ENCODE measurements at places on chromosomes 12 and 14.

DNA sequence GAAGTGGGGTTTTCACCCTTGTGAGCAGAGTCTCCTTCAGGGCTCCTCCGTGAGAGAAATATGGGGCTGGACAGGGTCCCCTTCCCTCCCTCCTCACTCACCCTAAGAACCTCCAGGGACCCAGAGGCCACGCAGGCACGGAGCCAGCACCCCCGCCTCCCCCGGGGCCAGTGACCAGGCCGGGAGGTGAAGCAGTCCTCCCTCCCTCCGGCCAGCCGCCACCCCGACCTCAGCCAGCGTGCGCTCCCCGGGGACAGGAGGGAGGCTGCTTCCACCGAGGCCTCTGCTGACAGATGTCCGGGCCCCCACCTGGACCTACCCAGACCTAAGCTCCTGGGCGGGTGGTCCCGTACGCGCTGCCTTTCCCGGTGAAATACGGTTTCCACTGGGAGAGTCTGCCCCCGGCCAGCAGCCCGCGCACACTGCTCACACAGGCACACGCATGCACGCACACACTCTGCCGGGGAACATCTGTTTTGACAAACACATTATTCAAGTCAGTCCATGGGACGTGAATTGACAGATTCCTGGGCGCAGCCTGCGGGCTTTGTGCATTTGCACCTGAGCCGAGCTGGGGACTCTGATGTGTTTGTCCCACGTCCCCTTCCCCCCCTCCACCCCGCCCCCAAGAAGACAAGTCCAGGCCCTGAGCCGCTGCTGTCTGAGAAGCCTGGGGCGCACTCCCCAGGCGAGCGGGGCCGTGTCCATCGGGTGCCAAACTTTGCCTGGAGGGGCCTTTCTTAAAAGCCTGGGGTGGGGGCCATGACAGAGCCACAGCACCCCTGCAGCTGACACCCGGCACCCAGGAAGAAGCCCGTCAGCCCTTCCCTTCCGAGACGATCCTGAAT, 725 bp downstream of the RIMBP2 start:
- no peak for DNase-seq

- DNase-seq, result no peak
Observed at GRCh38 chr12:6084969-6085450, 39.5 kb downstream of the VWF start.

DNA sequence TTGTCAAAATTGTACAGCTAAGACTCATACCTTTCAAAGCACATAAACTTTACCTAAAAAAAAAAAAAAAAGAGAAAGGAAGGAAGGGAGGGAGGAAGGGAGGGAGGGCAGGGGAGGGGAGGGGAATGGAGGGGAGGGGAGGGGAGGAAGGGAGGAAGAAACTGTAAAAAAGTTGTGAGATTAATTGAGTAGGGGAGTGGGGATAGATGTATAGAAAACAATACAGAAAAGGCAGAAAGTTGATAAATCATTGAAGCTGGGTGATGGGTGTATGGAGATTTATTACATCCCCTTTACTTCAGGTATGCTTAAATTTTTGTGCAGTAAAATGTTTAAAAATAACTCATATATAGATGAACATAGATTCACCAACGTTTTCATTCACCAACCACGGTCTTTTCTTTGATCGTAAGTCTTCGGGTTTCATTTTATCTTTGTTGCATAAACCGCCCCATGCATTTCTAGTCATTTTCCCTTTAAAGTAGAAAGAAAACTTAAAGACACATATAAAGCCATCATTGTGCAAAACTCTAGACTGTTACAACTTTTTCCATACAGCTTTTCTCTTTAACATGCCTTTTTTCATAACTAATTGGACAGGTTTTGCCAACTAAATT, 191.2 kb upstream of the KRR1 start:
- no peak for DNase-seq

DNA sequence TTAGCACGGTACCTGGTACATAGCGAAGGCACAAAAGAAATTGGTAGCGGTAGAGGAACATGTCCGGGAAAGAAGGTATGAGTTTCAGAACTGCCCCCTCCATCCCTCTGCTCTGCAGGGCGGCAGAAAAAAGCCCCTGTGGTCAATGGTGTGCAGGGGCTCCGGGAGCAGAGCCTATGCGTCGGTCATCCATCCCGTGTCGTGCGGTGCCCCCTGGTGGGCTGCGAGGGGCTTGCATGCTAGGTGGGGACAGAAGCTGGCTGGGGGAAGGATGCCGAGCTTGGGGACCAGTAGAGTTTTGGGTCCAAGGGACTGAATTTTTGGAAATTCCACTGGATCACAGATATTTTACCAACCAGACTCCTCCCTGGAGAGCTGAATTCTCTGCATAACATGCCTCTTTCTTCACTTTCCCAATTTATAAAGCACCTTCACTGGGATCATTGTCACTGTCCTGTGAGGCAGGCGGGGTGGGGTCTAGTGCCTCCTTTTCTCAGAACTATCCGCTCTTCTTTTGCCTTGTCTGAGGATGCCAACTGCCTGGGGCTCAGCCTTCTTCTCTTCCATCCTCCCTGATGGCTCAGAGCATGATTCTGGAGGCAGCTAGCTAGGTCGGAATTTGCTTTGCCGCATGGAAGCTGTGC, 148.7 kb downstream of the SMOC1 start:
- peak; percentile 93 for DNase-seq

DNA sequence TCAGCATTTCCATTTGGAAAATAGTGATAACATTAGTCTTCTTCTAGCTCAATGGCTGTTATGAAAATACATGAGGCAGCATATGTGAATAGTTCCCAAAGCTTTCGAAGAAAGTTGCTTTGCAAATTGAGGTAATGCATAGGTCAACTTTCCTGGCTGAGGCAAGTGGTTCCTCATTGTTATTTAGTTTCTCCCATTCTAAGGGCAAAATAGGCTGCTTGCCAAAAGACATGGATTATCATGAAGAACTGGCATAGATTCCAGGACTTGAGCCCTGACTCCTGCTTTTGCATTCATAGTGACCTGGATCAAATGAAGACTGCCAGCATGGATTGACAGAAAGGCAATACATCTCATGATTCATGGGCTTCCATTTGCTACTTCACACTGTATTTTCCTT, 35.7 kb downstream of the LRFN5 start:
- no peak for DNase-seq

GRCh38 chr12:19683178-19683927, 244.1 kb downstream of the AEBP2 start:
- DNase-seq, result no peak

DNA sequence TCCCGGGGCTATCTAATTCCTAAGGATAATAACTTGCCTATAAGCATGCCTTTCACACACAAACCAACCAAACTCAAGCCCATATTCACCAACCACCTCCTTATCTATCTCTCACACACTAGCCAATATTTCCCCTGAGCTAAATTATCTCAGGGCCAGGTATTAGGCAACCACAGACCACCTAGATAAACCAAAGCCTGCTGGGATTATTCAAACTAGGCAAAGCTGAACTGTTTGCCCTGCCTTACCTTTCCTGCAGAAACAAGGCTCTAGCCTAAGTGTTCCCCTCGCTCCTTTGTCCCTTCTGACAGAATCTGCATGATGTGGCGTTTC, 114.7 kb upstream of the EEA1 start:
- no peak for DNase-seq

- DNase-seq, result no peak
Observed at GRCh38 chr12:108629151-108629550, 4.5 kb downstream of the SELPLG start.

- no peak for DNase-seq
Observed at GRCh38 chr12:112555621-112556233, 137.0 kb downstream of the PTPN11 start.

- no peak for DNase-seq
Observed at GRCh38 chr14:97506626-97507025, 709.4 kb downstream of the VRK1 start.

- DNase-seq, result peak; percentile 35
Observed at GRCh38 chr12:108856428-108857157, 790 bp downstream of the SSH1 start.

DNA sequence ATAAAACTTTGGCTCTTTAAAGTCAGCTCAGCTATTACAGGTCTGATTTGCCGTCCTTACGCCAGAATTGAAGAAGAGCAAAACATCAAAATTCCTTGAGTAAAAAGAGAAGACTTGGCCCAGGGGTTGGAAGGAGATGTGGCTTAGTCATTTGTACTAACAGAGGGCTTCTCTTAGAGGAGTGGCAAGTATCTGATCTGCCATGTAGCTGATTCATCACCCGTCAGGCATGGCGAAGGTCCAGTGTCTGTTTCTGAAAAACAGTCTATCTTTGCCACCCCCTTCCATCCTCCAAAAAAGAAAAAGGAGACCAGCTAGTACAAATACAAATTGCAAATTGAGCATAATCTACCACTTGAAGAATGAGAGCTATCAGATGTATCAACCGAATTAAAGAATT, 91.9 kb downstream of the RAD52 start:
- no peak for DNase-seq

- DNase-seq, result no peak
Observed at GRCh38 chr14:51367600-51367931, 127.5 kb downstream of the TMX1 start.

DNA sequence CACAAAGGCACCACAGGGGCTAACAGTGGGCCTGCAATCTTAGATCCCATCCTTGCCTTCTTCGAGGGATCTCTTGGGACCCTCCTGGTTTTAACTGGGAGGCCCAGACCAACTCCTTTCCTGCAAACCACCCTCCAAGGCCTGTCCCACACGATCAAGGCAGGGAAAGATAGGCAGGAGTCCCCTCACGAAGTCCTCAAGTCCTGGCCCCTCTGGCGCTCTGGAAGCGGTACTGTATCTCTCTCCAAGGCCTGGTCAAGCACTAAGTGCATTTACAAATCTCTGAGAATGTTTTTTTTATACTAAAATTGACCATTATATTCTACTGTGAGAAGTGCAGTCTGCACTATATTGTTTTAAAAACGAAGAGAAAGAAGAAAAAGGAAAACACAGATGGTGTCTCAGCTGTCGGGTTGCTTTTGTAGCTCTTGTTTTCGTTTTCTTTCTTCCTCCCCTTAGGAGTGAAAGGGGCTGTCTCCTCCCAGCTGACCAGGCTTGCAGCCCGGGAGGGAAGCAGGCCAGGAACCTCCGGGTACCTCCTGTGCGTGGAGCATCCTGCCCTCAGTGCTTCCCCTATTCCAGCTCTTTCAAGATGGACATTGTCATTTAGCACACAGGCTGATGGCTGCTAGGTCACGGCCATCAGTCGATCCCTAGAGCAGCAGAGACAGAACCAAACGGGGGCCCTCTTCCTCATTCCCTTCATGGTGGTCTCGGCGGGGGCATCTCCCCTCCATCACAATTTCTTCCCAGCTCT, 56.7 kb downstream of the FAM222A start:
- DNase-seq, result no peak

GRCh38 chr12:50635364-50635763, 128.5 kb upstream of the ATF1 start:
- no peak for DNase-seq

DNA sequence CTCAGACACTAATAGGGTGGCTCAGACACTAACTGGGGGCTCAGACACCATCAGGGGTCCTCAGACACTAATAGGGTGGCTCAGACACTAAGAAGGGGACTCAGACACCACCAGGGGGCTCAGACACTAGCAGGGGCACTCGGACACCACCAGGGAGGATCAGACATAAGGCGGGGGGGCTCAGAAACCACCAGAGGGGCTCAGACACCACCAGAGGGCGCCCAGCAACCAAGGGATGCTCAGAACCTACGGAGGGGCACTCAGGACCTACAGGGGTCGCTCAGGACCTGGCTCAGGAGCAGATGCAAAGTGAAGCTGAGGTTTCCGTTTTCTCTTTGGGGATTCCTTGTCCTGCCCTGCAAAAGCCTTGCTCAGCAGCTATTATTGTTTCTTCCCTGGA, 448.5 kb downstream of the TMEM121 start:
- DNase-seq, result no peak

DNA sequence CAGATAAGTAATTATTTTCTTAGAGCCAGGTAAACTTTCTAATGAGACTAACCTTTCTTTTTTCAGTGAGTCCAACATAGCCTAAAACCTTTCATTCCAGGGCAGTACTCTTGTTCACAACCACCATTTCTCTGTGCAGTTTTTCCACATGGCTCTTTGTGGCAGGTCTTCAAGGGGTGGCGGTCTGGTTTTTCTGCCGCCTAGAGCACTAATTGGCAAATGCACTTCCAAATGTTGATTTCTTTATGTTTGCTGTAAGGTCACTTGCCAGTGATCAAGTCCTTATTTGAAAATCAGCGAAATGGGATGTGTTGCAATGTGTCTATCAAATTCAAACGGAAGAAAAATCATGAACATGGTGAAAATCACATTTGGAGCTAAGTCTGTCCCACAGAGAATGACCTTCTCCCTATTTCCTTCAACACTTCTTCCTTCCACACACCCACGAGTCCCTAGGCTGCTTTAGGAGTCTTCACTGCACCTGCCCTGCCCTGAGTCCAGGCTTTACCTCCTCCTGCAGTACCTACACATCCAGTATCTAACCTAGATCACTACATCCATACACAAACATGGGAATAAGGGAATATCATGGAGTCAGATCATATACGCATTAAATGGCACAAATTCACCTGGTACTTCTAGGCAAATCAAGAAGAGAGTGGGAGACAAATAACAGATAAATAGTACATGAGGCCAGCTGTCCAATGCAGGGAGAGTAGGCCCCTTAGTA, 1.9 kb downstream of the SRGAP1 start:
- no peak for DNase-seq

GRCh38 chr12:55636116-55636655, 506 bp upstream of the OR10P1 start:
- DNase-seq, result no peak

DNA sequence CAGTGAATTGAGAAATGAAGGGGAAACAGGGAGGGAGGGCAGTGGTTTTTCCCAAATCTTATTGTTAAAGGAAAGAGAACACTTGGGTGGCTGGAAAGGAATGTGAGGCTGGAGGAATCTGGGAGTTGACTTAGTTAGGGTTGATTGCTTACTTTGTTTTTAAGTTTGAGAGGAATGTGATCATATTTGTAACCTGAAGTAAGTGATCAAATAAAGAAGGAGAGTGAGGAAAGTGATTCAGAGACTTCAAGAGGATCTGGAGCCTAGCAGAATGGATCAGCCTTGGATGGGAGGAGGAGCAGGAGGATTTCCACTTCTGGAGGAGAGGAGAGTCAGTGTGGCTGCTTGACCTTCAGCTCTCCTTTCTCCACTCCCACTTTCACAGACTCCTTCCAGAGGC, 6.0 kb upstream of the LRP6 start:
- no peak for DNase-seq

DNA sequence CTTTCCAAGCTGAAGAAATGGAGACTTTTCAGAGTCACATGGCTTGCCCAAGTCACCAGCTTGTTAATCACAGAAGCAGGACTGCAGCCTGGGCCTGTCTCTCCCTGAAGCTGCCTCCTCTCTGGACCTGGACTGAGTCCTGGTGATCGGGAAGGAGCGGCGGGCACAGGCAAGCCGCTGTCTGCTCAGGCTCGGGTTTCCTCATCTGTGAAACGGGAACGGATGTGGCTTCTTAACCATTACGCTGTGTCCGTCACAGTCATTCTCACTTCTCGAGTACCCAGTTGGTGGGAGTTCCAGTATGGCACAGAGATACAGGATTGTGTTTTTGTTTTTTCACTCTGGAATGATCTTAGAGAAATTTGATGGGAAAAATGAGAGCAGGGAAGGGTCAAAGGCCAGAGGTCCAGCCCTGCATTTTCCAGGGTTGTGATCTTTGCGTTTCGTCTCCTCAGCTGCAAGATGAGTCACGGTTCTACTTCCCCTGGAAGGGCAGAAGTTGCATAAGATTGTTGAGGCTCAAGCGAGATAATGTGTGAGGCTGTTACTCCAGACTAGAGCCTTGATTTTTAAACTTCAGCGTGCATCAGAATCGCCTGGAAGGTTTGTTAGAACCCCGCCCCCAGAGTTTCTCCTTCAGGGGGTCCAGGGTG, 7.6 kb upstream of the LRTM2 start:
- no peak for DNase-seq
